ENCODE measurements at places on chromosomes 3 and 15.

GRCh38 chr3:69423463-69424155, 37.7 kb upstream of the FRMD4B start:
- no peak for DNase-seq

DNA sequence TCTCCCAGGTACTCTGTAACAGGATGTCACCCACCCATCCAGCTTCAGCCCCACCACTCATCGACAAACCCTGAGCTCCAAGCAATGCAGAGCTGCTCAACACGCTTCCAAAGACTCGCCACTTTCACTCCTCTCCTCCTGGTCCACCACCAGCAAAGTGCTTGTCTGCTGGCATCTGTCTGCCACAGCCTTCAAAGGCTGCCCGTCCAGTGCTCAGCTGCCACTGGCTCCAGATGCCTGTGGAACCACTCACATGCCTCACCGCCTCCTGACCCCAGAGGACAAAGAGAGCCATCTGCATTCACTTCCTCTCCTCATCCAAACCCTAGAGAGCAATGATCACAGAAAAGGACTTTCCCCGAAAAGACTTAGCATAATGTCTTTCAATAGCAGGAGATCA, 109.5 kb upstream of the OCA2 start:
- DNase-seq, result no peak

- DNase-seq, result no peak
These were observed 126.3 kb upstream of the PLAAT1 start for GRCh38 chr3:193114431-193115340.

- no peak for DNase-seq
These were observed 797 bp downstream of the PAQR9 start for GRCh38 chr3:142962520-142963233.
